ENCODE measurements at places on chromosomes 6 and 20.

DNA sequence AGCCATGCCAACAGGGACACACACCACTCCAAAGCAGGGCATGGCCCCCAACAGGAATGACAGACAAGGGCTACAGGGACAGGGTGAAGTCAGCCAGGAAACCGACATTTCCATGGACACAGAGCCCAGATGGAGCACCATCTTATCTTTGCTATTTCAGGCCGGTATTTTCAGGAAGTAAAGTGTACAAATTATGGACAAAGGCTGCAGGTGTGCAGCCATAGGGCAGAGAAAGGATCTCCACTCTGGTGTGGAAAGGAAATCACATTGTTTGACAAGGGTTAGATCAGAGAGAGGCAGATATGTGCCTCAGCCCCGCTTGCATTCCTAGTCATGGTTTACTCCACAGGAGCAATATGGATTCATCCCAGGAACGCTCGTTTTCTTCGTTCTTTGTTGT is 81.7 kb upstream of the SLC22A23 start:
- DNase-seq: no peak

DNA sequence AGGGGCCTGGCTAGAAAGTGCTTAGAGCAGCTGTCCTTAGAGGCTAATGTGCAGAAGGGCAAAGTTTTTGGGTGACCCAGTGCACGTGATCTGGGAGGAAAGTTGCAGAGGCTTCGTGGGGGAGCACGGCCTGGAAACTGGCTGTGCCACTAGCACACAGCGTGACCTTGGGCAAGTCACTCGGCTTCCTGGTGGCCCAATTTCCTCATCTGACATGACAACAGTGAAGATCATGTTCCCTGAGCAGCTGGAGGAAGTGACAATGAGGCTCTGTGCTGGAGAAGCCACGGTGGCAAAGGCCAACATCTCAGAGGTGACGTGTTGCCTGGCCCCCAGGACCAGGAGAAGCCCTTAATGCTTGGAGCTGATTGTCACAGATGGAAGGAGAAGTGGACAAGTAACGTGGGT is 99.5 kb downstream of the FOXC1 start:
- no peak for DNase-seq

DNA sequence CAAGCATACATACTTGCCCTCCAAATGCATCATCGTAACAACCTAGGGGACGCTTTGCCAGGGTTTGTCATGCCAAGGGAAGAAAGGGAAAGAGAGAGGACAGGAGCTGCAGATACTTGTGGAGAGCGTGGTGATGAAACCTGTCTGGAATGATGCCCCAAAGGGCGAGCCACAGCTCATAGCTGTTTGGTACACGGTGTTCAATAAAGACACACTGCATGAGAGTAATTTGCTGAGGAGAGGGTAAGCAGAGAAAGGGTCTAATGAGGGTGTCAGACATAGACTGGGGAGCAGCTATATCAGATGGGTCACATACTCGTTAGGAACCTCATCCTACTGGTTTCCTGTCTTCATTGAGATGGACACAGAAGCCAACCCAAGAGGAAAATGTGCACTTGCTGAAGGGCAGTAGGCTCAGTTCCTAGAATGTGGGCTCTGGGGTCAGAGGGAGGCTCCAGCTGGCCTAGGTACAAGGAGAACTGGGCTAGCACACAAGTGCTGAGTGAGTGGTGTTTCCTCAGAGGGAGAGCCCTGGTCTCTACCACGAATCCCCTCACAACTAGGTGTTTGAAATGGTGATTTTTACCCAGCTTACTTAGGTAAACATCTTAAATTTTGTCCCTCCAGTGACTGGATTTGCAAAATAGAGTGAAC is 5.2 kb upstream of the FOXO3 start:
- no peak for DNase-seq

GRCh38 chr20:39214828-39215227 is 252.7 kb downstream of the DHX35 start:
- no peak for DNase-seq

- DNase-seq: peak; percentile 92
Observed at GRCh38 chr6:69894578-69895347, 28.4 kb downstream of the COL19A1 start.

GRCh38 chr6:85041376-85041775 is 277.0 kb upstream of the TBX18 start:
- no peak for DNase-seq

- DNase-seq: no peak
Observed at GRCh38 chr6:130303431-130303830, 62.4 kb upstream of the TMEM200A start.

DNA sequence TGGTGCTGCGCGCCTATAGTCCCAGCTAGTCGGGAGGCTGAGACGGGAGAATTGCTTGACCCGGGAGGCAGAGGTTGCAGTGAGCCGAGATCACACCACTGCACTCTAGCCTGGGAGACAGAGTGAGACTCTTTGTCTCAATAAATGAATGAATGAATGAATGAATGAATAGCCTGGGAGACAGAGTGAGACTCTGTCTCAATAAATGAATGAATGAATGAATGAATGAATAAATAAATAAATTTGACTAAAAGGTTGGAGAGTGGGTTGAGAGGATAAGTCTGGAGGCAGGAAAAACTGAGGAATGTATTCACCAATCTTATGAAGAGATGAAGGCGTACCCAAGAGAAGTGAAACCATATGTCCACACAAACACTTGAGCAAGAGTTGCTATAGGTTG is 24.5 kb upstream of the RPP40 start:
- DNase-seq: no peak

- peak; percentile 39 for DNase-seq
Observed at GRCh38 chr6:7590918-7591302, 912 bp downstream of the SNRNP48 start.

DNA sequence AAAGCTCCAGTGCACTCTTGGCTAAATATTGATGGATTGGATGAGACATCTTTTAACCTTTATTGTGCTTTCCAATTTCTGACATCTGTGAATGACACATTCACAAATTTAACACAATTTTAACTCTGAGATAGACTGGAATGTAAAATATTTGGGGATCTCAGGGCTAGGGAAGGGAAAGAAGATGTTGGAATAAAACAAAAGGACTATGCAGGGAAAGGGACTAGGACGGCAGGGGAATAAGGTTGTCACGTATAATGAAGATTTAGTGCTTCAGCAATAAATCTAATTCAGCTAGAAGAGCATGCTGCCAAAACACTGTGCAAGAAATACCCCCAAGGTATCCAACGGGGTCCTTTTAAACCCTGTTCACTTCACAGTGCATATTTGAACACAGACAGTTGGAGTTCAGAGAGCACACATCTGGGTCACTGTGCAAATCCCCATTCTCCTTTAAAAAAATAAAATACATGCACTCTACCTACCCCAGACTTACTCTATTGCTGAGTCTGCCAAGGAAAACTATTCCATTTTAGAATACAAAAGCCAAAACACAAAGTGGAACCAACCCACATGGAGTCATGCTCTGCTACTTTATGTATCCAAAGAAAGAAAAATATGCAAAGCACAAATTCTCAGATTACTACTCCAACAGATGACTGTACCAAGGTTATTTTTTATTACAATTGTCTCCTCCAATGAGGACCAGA is 151.0 kb upstream of the RSPO3 start:
- no peak for DNase-seq

- DNase-seq: no peak
Observed at GRCh38 chr6:27863962-27864905, 48.0 kb downstream of the OR2B2 start.

GRCh38 chr6:46699970-46700369 is 12.3 kb downstream of the TDRD6 start:
- DNase-seq: no peak

DNA sequence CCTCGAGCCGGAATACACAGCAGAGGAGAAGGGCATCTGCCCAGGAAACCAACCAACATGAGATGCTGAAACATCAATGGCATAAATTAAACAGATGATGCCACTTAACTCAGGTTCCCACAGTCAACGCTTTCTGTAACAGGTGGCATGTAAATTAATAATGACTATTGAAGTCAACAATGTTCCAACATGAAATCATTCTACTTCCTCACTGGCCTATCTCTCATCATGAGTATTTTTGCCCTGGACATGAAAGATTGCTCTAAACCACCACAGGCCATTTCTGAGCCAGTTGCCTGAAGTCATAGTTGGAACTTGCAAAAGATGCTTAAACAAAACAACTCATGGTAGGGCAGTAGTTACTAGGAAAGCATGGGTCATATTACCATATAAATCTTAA is 397.9 kb upstream of the JARID2 start:
- DNase-seq: no peak

DNA sequence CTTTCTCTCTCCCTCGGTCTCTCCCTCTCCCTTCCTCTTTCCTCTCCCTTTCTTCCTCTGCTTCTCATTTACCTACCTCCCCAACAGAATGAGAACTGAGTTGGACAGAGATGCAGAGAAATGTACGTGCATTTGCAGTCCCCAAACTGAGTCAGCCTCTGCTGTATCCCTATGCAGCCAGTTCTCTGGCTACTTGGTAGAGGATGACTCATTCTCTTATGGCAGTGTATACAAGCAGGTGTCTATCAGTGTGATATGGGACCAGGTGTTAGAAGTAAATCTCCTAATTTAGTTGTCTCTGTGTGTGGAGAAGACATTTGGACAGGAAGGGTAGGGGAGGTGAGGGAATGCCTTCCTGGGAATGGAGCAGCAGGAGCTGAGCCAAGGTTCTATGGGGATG is 470.8 kb downstream of the CD109 start:
- DNase-seq: peak; percentile 28

GRCh38 chr20:38872036-38872435 is 54.2 kb upstream of the FAM83D start:
- no peak for DNase-seq

- no peak for DNase-seq
Observed at GRCh38 chr20:32999603-33000250, 4.5 kb downstream of the SUN5 start.

- no peak for DNase-seq
Observed at GRCh38 chr6:162488444-162488843, 239.1 kb downstream of the PRKN start.

GRCh38 chr6:78533426-78533825 is 333.9 kb upstream of the IRAK1BP1 start:
- DNase-seq: no peak

DNA sequence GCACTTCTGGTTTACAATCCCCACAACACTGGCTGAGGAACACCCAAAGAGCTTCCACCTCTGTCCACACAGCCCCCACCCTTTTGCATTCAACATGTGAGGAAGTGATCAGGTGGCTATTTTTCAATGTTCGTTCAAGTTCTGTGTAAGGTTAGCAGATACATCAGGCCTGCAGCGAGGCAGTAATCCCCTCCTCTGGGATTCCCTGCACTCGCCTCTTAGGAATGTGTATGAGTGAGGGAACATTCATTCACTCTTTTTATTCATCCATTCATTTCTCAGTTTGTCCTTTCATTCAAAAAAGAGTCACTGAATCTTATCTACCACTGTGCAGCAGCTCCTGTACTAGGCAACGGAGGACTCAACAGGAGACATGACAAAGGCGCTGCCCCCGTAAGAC is 236.4 kb upstream of the PRDM1 start:
- DNase-seq: no peak

DNA sequence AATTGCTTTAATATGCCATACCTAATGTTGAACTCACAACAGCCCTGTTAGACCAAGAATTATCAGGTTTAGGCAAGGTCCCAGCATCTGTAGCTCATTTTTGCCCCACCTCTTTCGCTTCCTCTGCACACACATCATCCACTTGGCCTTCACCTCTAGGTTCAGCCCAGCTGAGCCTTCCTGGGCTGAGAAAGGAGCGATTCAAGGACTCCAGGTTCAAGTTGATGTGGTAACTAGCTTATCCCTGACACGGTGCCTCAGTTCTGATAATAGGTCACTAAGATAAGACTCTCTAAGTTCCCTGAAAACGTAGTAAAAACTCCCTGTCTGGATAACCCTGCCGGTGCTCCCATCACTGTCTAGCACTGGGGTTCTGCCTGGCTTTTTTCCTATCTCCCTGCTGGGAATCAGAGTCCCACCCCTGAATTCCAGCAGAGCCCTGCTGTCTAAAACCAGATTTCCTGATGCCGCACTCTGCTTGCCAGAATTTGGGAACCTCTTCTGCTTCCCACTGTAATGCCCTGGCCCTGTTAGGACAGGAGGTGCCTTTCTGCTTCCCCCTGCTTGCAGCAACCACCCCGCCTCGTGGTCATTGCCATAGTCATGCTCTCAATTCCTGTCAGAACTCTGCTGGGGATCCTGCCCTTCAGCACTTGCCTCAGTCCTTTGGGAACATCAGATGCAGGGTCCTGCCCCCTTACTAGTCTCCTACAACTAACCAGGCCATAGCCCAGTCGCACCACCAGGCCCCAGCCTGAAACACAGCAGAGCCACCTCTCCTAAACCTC is 47.6 kb downstream of the ALDH8A1 start:
- DNase-seq: no peak

DNA sequence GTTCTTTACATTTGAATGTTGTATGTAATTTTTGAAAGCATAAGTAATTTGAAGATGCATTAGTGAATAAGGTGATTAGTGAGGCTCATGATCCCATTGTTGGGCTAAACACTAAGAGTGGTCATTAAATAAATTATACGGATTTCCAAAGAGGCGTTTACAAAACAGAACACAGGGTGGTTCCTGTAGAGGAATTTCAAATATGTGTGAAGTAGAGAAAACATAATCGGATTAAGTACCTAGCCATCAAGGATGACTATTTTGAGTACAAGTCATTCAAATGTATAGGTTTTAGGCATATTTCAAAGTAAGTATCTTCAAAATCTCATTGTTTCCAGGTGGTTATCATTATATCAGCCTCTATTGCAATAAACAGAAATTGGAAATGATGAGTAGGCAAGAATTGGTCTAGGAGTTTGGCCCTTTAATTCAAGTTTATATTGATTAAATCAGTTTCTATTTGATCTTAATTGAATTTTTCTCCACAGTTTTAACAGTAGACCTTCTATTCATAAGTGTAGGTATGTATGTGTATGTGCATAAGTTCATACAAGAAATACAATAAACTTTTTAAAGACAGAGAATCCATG is 94.8 kb downstream of the MYLK4 start:
- DNase-seq: no peak

DNA sequence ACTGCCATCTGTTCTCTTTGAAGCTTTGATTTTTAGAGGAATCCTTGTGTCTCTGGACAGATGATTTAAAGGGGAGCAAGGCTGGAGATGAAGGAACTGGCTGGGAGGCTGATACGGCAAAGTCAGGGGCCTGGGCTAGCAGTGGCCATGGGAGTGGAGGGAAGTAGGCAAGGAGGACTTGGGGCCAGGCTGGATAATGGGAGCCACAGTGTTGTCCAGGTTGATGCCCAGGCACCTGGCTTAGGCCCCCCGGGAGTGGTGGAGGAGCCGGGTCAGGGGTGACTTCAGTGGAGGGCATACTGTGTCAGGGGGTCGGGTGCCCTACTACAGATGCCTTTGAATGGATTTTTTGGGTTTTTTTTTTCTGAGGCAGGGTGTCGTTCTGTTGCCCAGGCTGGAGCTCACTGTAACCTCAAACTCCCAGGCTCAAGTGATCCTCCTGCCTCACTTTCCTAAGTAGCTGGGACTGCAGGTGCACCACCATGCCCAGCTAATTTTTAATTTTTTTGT is 45.0 kb downstream of the EFCAB8 start:
- no peak for DNase-seq

- no peak for DNase-seq
Observed at GRCh38 chr6:20085817-20086216, 126.5 kb downstream of the MBOAT1 start.

Data from mesenchymal stem cell (in vitro differentiated cells and primary cell).